ENCODE measurements at places on chromosomes 12 and 14.

- H3K4me1 ChIP-seq: no peaks in the 10 kb centered on the region
- no peak overlapping the region for H3K4me3 ChIP-seq
- peak; percentile 53 for DNase-seq
- H3K27ac ChIP-seq: no peak overlapping the region
- no peaks in the 10 kb centered on the region for H3K36me3 ChIP-seq
- no peaks in the 10 kb centered on the region for H3K27me3 ChIP-seq
Observed at GRCh38 chr12:67161322-67161918, 107.7 kb upstream of the CAND1 start.

GRCh38 chr12:12585115-12585863 is 22.6 kb upstream of the DUSP16 start:
- no peak for DNase-seq
- H3K27me3 ChIP-seq: no peaks in the 10 kb centered on the region
- H3K4me1 ChIP-seq: peaks cover 5% of the 10 kb centered on the region
- no peaks in the 10 kb centered on the region for H3K36me3 ChIP-seq
- no peak overlapping the region for H3K27ac ChIP-seq
- H3K4me3 ChIP-seq: no peak overlapping the region

- H3K36me3 ChIP-seq: no peaks in the 10 kb centered on the region
- DNase-seq: no peak
- H3K27me3 ChIP-seq: no peaks in the 10 kb centered on the region
- no peaks in the 10 kb centered on the region for H3K4me1 ChIP-seq
- no peak overlapping the region for H3K27ac ChIP-seq
Observed at GRCh38 chr12:7934889-7935492, 996 bp downstream of the SLC2A3 start.

DNA sequence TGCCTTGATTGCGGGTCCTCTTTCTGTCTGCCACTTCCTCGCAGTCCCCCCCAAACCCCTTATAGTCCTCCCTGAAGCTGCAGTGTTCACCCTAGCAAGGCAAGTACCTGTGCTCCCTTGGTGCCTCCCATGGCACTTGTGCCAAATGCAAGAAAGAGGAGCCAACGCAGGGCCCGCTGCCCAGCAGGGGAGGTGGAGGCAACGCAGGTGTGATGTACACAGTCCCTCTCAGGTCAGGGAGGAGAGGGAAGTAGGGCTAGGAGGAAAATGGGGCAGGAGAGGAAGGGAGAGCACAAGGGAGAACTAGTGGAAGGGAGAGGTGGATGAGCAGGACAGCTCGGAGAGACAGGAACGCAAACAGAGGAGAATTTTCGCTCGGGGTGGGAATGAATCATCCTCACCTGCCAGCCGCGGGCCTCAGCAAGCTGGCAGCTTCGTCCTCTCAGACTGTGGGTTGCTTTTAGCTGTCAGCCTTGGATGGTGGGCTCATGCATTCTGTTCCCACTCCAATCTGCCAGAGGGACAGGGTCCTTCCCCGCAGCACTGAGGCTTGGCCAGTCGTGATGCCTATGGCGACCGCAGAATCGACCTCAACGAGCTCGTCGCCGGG is 357.0 kb downstream of the CACNA1C start:
- no peaks in the 10 kb centered on the region for H3K36me3 ChIP-seq
- no peaks in the 10 kb centered on the region for H3K27me3 ChIP-seq
- no peaks in the 10 kb centered on the region for H3K4me1 ChIP-seq
- no peak overlapping the region for H3K27ac ChIP-seq
- DNase-seq: no peak

DNA sequence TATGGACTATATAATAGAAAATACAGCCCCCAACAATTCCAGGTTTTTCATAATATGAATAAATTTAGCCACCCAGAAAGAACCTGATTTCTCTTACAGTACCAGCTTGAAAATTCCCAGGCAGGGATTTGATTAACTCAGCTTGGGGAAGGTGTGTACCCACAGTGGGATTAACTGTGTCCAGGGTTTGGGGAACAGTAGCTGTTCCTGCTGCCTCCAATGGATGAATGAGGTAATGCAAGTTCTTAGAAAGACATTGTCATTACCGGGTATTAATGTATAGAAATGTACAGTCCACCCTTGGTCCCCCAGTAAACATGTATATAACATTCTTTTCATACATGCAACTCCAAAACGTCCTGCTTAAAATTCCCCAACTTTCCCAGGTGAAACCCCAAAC is 115.6 kb downstream of the LRIG3 start:
- H3K4me3 ChIP-seq: no peak overlapping the region
- H3K36me3 ChIP-seq: no peaks in the 10 kb centered on the region
- no peak for DNase-seq
- peaks cover 5% of the 10 kb centered on the region for H3K4me1 ChIP-seq

DNA sequence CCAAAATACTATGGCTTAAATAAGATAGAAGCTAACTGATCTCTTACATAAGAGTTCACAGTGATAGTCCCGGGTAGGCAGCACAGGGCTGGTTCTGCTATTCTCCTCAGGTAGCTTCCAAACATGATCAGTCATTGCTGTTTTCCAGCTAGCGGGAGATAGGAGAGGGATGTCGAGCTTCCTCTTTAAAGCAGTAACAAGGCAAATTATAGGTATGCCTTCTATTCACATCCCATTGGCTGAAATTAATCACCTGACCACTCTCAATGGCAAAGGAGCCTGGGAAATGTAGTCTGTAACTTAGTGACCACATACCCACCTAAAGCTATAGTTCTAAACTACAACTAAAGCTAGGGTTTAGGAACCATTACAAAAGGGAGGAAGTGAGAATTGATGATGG is 34.5 kb upstream of the VRK1 start:
- H3K36me3 ChIP-seq: no peaks in the 10 kb centered on the region
- peak; percentile 32 for DNase-seq
- no peaks in the 10 kb centered on the region for H3K27me3 ChIP-seq
- no peaks in the 10 kb centered on the region for H3K4me1 ChIP-seq
- no peak overlapping the region for H3K27ac ChIP-seq

- no peak overlapping the region for H3K4me3 ChIP-seq
- DNase-seq: peak; percentile 12
- H3K27me3 ChIP-seq: no peaks in the 10 kb centered on the region
- H3K4me1 ChIP-seq: peaks cover 5% of the 10 kb centered on the region
Observed at GRCh38 chr12:105933671-105934665, 204.8 kb downstream of the NUAK1 start.

DNA sequence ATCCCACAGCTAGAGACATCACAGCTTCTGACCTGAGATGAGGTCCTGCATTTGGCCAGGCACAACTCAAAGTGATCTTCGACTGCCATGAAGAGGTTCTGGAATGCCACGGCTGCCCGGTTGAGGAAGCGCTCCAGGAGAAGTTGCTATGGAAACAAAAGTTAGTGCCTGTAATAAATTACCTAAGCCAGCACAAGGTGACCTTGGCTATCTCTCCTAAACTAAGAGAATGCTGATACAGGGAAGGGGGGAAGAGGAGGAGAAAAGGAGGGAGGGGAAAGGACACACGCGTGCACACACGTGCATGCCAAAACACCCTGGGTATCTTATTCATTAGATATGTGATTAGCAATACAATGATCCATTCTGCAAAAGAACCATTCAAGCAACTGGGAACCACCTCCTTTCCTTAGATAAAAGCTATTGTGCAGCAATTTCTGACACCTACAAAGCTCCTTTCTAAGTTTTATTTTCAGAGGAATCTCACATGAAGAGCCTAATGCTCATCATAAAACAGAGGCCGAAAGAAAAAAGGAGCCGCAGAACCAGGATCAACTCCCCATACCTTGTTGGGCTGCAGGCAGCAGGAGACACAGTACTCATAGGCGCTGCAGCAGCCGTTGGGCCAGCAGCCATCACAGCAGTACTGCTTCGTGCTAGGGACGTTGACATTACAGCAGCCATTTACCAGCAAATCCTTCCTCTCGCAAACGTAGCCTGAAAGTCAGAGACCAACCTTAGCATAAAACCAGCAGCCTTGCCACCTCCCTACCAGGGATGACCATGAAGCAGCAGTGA is 17.9 kb downstream of the SPRING1 start:
- peak overlapping the region; percentile 7 for H3K27ac ChIP-seq
- no peak for DNase-seq
- H3K4me3 ChIP-seq: no peak overlapping the region
- no peaks in the 10 kb centered on the region for H3K27me3 ChIP-seq
- H3K4me1 ChIP-seq: peaks cover 7% of the 10 kb centered on the region
- H3K36me3 ChIP-seq: peaks cover 2% of the 10 kb centered on the region

DNA sequence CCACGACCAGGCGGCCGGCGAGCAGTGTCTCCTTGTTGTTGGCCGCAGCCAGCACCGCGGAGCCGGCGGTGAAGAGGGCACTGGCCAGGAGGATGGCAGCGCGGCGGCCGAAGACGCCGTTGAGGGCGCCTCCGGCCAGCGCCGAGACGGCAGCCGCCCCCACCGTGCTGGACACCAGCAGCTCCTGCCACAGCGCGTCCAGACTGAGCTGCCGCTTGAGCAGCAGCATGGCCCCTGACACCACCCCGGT is 691 bp downstream of the SLC2A13 start:
- H3K27ac ChIP-seq: peak overlapping the region; percentile 87
- H3K4me1 ChIP-seq: peaks cover 55% of the 10 kb centered on the region
- H3K36me3 ChIP-seq: no peaks in the 10 kb centered on the region
- DNase-seq: no peak
- no peaks in the 10 kb centered on the region for H3K27me3 ChIP-seq

DNA sequence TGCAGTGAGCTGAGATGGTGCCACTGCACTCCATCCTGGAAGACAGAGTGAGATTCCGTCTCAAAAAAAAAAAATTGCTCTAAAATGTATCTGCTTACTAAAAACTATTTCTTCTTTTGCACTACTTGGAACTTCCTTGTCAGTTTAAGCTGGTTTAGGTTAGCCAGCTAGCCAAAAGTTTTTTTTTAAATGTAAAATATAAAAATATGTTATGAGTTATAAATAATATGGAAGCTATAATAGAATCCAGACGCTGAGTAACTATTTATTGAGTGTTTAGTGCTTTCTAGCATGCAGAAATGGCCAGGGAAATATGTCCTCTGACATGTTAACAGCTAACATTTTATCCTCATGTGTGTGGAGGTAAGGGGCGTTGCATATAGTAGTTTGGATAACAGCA is 85.6 kb downstream of the PLEKHA5 start:
- H3K4me1 ChIP-seq: no peaks in the 10 kb centered on the region
- DNase-seq: no peak
- H3K4me3 ChIP-seq: no peak overlapping the region
- H3K36me3 ChIP-seq: no peaks in the 10 kb centered on the region

DNA sequence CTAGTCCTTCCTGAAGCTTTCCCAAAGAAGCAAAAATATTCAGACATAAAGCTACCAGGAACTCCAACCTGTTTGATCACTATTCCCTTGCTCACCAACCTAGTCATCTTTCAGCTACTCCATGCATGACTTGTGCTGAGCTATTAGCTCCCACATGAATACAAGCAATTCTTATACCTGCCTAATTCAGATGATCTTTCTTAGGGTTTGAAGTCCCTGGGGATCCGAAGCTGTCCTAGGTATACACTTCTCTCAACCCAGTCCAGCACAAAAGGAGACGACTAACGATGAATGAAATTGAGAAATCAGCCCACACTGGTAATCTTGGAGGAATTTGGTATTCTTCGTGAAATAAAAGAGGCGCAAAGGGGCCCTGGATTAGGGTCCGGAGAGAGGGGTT is 631 bp upstream of the PTGR2 start:
- no peak for DNase-seq
- H3K27me3 ChIP-seq: no peaks in the 10 kb centered on the region
- no peaks in the 10 kb centered on the region for H3K36me3 ChIP-seq
- peaks cover 16% of the 10 kb centered on the region for H3K4me1 ChIP-seq

- H3K4me1 ChIP-seq: peaks cover 28% of the 10 kb centered on the region
- DNase-seq: no peak
- no peaks in the 10 kb centered on the region for H3K27me3 ChIP-seq
- no peak overlapping the region for H3K4me3 ChIP-seq
Observed at GRCh38 chr12:49669796-49670195, 37.4 kb downstream of the FMNL3 start.

DNA sequence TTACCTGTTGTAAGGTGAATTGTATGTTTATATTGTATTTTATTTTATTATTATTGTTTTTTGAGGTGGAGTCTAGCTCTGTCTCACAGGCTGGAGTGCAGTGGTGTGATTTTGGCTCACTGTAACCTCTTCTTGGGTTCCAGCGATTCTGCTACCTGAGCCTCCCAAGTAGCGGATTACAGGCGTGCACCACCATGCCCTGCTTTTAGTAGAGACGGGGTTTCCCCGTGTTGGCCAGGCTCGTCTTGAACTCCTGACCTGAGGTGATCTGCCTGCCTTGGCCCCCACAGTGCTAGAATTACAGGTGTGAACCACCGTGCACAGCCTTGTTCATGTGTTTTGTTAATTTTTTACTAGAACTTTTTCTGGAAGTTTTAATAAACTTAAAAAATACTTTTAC is 3.8 kb downstream of the ATF7IP start:
- no peak for DNase-seq
- no peaks in the 10 kb centered on the region for H3K27me3 ChIP-seq
- H3K36me3 ChIP-seq: no peaks in the 10 kb centered on the region
- H3K4me1 ChIP-seq: peaks cover 17% of the 10 kb centered on the region

DNA sequence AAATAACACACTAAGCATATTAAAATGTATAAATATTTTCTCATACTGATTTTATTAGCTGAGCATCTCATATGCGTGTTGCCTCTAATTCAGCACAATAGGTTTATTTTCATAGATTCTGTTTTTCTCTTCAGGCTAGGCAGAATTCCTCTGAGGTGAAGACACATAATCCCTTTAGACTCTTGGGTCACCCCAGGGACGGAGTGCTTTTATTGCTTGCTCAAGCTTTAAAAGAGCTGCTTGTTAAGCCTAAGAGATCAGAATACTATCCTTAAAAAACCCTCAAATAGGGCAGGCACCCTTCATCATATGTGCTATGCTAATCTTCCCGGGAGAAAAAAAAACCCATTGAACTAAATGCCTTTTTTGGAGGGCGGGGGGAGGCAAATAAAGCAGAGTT is 390.1 kb downstream of the KCNH5 start:
- H3K27ac ChIP-seq: no peak overlapping the region
- no peaks in the 10 kb centered on the region for H3K4me1 ChIP-seq
- no peak overlapping the region for H3K4me3 ChIP-seq

GRCh38 chr14:83556746-83557453 is 1973.0 kb upstream of the FLRT2 start:
- H3K4me1 ChIP-seq: no peaks in the 10 kb centered on the region
- no peaks in the 10 kb centered on the region for H3K27me3 ChIP-seq
- no peak overlapping the region for H3K4me3 ChIP-seq

- no peak overlapping the region for H3K27ac ChIP-seq
- no peak for DNase-seq
- no peaks in the 10 kb centered on the region for H3K4me1 ChIP-seq
- H3K36me3 ChIP-seq: no peaks in the 10 kb centered on the region
- H3K4me3 ChIP-seq: no peak overlapping the region
- H3K27me3 ChIP-seq: no peaks in the 10 kb centered on the region
Observed at GRCh38 chr12:128075332-128075731, 191.6 kb upstream of the TMEM132C start.

- no peak overlapping the region for H3K4me3 ChIP-seq
- H3K27me3 ChIP-seq: no peaks in the 10 kb centered on the region
- H3K36me3 ChIP-seq: no peaks in the 10 kb centered on the region
- no peak for DNase-seq
Observed at GRCh38 chr12:81208187-81208911, 130.5 kb downstream of the ACSS3 start.

DNA sequence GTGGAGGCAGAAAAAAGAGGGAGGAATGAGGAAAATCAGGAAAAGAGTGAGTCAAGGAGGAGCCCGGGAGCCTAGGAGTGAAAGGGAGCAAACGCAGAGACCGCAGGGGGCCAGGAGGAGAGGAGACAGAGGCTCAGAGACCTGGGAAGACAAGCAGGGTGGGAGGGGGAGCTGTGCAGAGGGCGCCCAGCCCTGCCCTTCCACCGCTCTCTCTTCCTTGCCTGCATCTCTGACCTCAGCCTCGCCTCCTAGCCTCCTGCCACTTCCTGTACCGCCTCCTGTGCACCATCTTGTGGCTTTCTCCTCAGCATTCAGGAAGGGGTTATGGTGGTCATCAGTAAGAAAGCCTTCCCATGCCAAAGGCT is 1.3 kb downstream of the CLSTN3 start:
- peaks cover 16% of the 10 kb centered on the region for H3K4me1 ChIP-seq
- H3K27ac ChIP-seq: no peak overlapping the region
- no peak for DNase-seq
